ENCODE measurements at places on chromosomes 1 and 21.

GRCh38 chr1:33338440-33339211 is 17.7 kb upstream of the A3GALT2 start:
- DNase-seq, result no peak

- peak; percentile 66 for DNase-seq
These were observed 12.2 kb downstream of the TXNIP start for GRCh38 chr1:145983960-145984830.

GRCh38 chr1:92262516-92262915 is 36.3 kb downstream of the GLMN start:
- no peak for DNase-seq

GRCh38 chr1:61005614-61006580 is 76.5 kb upstream of the NFIA start:
- no peak for DNase-seq

DNA sequence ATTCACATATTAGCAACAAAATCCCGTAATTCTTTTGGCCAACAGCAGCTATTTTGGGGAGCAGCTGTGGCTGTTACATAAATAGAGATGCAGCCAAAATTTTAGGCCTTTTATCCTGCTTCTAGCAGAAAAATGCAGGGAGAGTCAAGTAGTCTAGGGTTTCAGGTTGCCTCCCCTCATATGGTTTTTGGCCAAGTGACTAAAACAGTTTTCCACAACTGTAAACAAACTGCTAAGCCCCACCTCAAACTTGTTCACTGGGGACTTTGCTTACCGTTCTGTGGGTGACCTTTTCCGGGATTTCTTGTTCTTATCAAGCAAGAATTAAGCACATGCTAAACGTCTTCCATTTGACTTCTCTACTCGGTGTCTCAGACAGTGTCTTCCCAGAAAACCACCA is 133.4 kb downstream of the EDEM3 start:
- no peak for DNase-seq

Data from CD4-positive, alpha-beta T cell treated with Interleukin-2 at 100 ng/mL for 4 hours (primary cell).